Stimulated activated CD8-positive, alpha-beta memory T cell treated with anti-CD3 and anti-CD28 coated beads, Interleukin-2, amount 100 ng/mL, for 1 hour (primary cell): ENCODE measurements at places on chromosomes 7 and 10.

GRCh38 chr7:106592282-106593027 lies 68.5 kb downstream of the CCDC71L start:
- DNase-seq, result no peak

- DNase-seq, result no peak
Measured at GRCh38 chr7:15504351-15504750, 57.5 kb downstream of the AGMO start.

DNA sequence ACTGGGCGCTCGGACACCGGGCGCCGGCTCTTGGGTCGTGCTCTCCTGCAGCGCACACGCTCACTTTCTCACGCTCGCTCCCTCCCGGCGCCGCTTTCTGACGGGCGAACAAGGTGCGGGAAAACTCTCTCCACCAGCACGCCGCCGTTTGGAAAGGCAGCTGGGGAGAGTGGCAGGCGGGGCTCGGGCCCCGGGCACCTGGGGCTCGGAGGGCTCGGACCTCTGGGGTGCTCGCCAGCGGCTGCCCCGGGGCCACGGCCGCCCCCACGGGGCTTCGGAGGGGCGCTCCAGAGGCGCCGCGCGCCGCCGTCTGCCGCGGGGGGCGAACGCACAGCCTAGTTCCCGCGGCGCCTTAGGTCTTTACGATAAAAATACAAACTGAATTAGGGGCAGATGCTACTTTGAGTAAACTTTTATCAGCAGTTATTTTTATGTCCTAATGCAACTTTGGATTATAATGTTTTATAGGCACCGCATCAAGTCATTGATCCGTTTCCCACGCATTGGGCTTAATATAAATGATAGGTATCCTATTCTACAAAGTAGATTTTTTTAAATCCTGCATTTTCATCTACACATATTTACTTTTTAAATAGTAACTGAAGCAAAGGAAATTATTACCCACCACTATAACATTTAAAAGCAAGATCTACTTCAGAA lies 535 bp upstream of the EPC1 start:
- DNase-seq, result no peak

GRCh38 chr10:89481662-89482061 lies 53.7 kb downstream of the SLC16A12 start:
- no peak for DNase-seq

DNA sequence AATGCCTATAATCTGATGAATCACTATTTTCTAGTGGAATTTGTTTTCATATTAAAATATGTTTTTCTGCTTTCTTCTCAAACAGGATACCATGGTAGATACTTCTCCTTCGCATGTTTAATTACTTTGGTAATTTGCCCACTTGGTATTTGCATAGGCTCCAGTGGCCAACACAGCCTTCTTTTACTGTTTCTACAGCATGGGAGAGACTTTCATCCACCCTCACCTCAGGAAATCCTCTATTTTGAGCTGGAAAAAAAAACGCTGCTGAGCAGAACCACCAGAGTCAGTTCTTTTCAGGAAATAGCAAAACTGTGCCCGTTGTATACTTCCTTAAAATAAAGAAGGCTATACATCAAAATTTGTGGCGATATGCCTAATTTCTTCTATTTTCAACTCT lies 213.3 kb downstream of the MDFIC start:
- DNase-seq, result no peak

DNA sequence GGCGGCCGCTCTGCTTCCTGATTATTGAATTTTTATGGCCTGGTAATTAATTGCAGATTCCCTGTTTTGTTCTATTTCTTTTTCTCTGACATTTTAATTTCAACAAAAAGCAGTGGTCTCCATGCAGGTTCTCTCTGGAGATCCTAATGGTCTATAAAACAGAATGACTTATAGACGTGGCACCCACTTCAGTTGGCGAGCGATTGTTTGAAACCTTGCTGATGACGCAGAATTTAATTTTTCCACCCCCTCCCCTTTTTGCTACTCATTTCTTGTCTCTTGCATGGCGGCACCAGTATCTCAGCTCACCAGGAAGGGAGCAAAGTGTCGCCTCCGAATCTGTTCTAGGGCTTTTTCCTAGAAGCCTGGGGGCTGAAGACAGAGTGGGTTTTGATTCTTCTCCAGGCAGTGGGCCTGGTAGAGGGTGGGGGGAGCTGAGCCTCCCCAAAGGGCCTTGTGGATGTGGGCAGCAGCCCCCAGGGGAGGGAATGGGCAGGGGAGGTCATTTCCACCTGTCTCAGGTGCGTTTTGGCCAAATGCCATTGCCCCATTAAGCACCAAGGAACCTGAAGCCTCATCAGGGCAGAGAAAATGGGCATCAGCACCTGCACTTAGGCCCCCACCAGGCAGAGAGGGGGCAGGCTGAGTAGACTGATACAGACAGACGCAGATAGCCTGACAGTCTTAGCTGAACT lies 3.5 kb upstream of the COMTD1 start:
- DNase-seq, result no peak

DNA sequence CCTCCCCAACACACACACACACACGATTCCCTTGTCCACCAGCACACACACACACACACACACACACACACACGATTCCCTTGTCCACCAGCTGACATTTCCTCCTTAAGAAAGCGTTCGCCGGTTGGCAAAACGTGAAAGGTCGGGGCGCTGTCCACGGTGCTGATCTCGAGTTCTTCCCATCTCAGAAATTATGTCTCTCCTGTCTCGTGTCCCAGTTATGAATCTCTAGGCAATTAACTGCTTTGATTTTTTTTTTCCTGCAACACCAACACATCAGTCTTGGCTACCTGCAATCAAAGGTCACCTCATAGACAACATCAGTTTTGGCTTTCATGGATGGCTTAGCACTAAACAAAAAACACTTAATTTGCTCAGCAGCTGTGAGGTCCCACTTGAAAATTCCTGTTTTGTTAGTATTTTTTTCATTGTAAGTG lies 1.9 kb downstream of the INA start:
- DNase-seq, result no peak

- no peak for DNase-seq
Measured at GRCh38 chr10:117751259-117751658, 208.7 kb downstream of the EMX2 start.

DNA sequence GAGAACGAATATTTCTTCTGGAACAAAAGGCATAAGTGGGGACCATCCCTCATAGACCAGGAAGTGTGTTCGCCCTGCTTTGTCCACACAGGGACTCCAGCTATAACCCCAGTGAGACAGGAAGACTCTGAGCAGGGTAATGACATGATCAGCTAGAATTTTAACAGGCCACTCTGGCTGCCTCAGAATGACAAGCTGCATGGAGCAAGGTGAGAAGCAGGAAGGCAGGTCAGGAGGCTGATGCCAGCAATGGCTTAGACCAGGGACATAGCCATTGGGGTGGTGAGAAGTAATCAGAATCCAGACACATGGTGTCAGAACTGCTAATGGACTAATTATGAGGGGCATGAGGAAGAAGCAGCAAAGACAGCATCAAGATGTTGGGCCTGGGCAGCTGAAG lies 264.6 kb downstream of the GRID1 start:
- DNase-seq, result no peak

DNA sequence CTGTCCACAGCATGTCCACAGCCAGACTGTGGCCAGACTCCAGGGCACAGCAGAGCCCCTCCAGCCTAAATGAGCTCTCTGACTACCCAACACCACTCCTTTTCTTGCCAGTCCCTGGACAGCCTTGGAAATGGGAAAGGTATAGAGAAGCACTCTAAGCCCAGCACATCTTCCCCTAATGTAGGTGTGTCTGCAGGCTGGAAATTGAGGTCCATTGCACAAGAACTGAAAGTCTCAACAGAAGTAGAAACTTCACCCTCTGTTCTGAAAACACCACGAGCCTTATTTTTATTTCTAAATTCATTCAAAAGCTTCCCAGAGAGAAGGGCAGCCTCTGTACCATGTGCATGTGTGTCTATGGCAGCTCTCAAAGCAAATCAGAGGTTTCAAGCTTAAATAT lies 3.7 kb upstream of the KCNMA1 start:
- DNase-seq, result no peak

- no peak for DNase-seq
Measured at GRCh38 chr10:79292891-79293746, 54.1 kb upstream of the PPIF start.

- no peak for DNase-seq
Measured at GRCh38 chr10:86483664-86484063, 37.9 kb downstream of the WAPL start.

DNA sequence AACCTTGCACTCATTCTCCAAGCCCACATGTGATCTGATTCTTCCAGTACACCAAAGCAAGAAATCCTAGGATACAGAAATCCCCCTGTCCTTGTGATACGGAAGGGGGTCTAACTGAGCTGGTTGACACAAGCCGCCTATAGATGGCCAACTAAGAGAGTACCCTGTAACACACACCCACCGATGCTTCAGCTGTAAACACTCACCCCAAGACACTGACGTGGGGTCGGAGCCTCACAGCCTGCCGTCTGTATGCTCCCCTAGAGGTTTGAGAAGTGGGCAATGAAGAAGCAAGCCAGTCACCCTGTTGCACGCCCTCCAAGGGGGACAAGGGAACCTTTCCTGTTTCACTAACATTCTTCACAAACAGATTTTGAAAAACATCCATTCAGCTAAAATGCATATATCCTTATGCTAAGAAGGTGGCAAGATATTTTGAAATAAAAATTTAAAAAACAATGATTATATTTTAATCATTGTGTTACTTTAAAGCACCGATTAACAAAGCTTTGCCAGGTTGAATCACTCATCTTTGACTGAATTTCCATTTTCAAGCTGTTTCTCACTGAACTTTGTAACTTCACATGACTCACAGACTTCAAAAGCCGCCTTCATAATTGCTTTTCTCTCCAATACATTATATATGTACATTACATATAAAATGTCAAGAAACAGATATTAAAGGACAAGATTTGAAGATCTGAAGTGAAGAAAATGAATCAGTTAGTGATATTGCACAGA lies 329.3 kb downstream of the ARL4A start:
- no peak for DNase-seq
